Activated CD8-positive, alpha-beta memory T cell treated with anti-CD3 and anti-CD28 coated beads for 1 hour (primary cell): ENCODE measurements at places on chromosomes 5 and 9.

- DNase-seq, result no peak
Measured at GRCh38 chr9:127474592-127474991, 23.3 kb downstream of the LRSAM1 start.

DNA sequence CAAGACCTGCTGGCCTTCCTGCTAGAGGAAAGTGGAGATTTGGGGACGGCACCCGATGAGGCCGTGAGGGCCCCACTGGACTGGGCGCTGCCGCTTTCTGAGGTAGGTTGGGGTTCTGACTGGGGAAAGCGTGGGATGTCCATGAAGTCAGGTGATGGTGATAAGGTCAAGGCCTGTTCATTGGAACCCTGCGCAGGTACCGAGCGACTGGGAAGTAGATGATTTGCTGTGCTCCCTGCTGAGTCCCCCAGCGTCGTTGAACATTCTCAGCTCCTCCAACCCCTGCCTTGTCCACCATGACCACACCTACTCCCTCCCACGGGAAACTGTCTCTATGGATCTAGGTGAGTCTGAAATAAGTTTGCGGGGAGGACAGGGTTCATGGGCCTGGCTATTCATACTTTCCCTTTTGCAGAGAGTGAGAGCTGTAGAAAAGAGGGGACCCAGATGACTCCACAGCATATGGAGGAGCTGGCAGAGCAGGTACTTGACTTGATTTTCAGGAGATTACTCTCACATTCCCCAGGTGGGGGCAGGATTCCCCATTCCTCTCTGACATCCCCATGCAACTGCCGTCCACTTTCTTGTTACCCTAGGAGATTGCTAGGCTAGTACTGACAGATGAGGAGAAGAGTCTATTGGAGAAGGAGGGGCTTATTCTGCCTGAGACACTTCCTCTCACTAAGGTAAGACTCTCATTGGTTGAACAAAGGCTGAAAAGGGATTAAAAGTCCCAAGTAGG, 505 bp downstream of the CREB3 start:
- DNase-seq, result no peak

DNA sequence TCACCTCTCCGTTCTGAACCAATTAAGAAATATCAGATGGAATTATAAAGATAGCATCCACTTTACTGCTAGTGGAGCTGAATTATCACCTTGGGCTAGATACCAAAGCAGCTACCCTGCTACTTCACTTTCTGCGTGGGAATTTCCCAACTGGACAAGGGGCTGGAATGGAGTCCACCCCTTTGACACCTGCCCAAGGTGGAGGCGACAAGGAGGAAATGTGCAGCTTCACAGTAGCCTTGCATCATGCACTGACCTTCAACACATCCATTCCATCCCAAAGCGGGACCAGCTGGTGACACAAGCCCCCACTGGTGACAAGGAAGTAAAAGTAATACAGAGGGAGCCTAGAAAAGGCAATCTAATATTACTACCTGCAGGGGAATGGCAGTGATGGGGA, 30.7 kb downstream of the CTNND2 start:
- DNase-seq, result no peak

DNA sequence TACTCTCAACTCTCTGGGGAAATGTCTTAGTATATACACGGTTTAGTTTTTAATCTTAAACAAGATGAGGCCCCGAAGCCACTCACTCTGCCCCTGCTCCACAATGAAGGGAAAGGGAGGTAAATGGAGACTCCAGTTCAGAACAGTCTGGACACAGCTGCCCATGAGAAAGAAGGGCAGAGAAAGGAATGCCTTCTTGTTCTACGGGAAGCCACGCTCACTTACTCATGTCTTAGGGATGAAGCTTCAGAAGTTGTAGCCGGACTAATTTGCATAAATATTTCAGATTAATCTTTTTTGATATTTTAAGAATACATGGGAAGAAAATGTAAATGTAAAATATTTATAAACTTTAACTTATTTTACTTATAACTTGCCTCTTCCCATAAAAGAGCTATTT, 94.0 kb downstream of the COL23A1 start:
- DNase-seq, result no peak

DNA sequence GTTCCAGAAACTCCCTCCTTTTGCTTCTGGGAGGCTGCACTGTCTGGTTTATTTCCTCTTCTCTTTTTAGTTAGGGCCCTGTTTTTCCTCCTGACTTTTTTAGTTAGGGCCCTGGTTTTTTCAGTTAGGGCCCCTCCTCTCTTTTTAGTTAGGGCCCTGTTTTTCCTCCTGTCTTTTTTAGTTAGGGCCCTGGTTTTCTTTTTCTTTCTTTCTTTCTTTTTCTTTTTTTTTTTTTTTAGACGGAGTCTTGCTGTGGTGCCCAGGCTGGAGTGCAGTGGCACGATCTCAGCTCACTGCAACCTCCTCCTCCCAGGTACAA, 15.1 kb downstream of the GSN start:
- no peak for DNase-seq

- no peak for DNase-seq
Measured at GRCh38 chr9:105712773-105713172, 18.4 kb downstream of the TMEM38B start.

GRCh38 chr5:93189707-93190120, 391.3 kb downstream of the NR2F1-AS1 start:
- no peak for DNase-seq

DNA sequence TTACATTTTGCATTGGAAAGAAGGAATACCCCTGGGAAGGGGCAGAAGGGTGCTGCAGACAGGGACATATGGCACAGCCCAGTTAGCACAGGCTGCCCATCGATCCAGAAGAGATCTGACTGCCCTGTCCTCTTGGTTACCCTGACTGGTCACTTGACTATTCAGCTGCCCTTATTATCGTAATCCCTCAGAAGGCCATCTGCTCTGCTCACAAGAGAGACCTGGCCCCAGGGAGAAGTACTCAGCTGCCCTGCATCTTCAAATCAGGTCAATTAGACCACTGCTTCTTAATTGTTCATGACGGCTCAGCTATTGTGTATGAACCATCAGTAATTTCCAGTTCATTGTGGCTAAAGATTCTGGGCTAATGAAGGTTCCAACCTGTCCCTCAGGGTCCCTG, 345.0 kb downstream of the TLE1 start:
- DNase-seq, result no peak

DNA sequence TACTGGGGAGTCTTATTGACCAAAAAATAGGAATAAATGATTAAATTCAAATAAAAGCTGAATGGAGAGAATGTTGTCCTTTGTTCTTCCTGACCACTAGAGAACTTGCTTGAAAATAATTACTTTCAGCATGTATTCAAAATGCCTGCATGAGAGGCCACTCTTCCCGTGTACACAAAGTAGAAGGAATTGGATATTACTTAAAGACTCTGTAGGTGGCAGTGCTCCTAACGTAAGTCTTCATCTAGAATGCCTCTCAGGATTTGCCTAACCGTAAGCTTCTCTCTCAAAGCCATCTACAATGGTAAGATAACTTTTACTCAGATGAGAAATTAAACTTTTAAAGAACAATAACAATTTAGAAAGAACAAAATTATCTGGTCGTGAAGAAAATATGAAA, 620.0 kb upstream of the CCNG1 start:
- DNase-seq, result no peak

DNA sequence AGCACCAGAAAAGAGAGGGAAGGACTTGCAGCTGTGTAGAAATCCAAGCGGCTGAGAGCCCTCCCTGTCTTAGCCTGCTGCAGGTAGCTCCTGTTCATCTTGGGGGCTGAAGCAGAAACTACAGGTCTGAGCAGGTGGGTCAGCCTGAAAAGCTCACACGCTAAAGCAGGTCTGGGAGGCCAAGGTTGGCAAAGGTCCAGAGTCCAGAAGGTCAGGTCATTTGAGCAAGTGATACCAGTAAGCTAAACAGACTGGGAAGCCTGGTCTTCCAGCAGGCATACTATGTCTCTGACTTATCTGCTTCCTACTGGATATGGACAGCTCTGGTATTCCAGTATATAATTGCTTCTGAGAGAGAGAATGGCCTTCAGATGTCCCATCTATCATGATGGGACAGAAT, 26.2 kb downstream of the PTCD2 start:
- no peak for DNase-seq

DNA sequence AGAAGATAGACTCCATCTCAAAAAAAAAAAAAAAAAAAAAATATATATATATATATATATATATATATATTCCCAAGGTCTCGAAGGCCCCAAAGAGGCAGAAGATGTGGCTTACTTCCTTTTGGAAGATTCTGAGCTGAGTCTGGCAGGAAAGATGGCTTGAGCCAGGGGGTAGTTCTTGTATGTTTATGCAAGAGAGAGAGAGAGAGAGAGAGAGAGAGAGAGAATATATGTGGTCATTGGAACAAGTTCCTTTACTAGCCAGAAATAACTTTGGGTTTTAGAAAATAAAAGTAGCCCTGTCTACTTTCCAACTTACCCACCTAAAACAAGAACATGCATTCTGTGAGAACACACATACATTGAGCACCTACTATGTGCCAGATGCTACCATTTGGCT, 17.6 kb downstream of the NCS1 start:
- no peak for DNase-seq

GRCh38 chr5:10607023-10607665, 43.3 kb downstream of the ANKRD33B start:
- DNase-seq, result no peak

DNA sequence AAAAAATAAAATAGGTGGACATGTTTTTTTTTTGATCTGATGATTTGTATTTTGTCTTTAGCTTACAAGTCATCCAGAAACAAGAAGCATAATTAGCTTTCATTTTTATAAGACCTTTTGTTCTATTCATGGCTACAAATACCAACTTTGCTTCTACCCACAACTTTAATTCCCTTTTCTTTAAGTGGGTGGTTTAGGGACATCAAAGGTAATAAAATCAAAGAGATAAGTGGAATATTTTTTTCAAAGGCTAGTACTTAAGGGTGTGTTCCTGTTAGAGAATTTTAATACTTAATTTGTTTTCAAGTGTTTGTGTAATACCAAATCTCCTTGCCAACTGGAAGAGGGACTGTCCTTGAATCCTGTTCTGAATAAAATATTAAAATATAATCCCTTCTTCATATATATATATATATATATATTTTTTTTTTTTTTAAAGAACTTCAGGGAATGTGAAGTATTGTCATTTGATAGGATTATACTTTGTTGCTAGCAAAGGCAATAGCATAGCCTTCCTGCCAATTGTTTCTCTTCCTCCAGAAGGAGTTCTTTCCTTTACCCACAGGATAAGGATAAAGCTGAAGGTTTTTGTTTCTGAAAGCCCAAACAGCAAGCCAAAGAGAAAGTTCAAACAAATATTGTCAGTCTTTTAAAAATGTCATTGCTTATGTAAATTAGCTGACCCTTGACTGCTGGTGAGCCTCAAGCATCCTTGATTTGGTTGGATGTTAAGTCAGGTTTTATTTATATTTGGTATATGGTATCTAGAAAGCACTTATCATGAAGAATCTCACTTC, 108.9 kb downstream of the PAM start:
- DNase-seq, result no peak

GRCh38 chr9:1219284-1219683, 169.1 kb downstream of the DMRT2 start:
- no peak for DNase-seq

DNA sequence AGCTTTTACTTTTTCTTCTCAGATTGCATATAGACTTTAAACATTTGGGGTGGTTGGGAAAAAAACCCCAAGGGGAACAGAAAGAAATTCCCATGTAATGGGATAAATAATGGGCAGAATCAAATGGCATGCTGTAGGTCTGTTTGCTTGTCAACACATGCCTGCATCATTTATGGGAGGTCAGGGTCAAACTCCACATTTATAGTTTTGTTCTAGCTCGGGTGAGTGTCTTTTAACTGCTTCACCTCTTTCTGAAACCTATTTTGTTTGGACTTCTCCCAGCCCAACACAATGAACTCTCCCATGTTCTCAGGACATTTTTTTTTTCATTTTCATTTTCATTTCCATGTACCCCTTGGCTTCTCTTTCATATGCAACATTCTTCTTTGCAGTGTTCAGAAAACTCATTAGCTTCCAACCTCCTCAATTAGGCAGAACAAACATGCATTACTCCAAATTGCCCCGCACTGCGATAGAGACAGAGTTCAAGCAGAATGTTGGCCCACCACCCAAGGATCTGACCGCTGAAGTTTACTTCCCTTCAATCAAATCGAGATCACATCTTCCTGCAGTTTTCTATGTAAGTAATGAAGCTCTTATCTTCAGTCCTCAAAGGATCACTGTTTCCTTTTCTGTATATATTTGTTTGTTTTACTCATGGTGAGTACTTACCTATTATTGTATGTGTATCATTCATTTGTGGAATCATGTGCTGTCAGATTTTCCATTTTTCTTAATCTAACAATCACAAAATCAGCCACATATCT, 354.6 kb downstream of the ZSWIM6 start:
- DNase-seq, result no peak

GRCh38 chr5:157558041-157558595, 17.5 kb downstream of the ADAM19 start:
- DNase-seq, result no peak

DNA sequence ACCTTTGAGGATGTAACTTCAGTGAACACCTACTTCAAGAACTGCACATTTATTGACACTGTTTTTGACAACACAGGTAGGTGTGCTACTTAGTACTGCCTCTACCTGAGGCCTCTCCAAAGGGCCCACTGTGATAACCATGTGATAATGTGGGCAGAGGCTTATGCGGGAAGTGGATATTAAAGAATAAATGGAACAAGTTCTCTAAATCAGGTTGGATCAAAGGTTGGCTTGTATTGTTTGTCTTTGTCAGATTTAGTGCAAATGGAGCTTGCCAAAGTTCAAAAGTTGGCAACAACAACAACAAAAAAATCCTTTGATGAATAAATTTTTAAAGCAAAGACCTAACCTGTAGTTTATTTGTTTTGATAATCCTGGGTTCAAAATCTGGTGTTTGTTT, 104.2 kb upstream of the IQGAP2 start:
- DNase-seq, result no peak

- DNase-seq, result no peak
Measured at GRCh38 chr5:74173241-74173640, 467.3 kb downstream of the ENC1 start.

- DNase-seq, result no peak
Measured at GRCh38 chr5:39267186-39267585, 47.8 kb upstream of the FYB1 start.

- DNase-seq, result no peak
Measured at GRCh38 chr5:106862450-106863193, 808.1 kb downstream of the EFNA5 start.

DNA sequence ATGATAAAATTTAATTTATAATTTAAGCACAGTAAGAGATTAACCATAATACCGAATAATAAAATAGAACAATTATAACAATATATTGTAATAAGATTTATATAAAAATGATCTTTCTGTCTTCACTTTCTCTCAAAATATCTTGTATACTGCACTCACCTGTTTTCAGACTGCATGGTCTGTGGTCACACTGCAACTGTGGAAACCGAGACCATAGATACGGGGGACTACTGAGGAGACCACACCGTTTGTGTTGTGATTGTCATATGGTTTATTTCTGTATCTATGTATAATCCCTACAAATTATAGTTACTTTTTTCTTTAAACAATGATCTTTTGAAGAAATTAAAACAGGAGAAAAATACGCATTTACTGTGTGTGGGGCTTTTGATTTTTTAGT, 78.8 kb upstream of the TNFAIP8 start:
- DNase-seq, result no peak

- no peak for DNase-seq
Measured at GRCh38 chr9:104798209-104798995, 34.5 kb downstream of the NIPSNAP3B start.
